ENCODE measurements at places on chromosomes 6 and 20.

GRCh38 chr6:122845464-122845863 is 56.4 kb downstream of the SMPDL3A start:
- no peak for DNase-seq
- H3K27me3 ChIP-seq = no peaks in the 10 kb centered on the region
- no peaks in the 10 kb centered on the region for H3K4me1 ChIP-seq
- no peak overlapping the region for H3K4me3 ChIP-seq

- H3K27me3 ChIP-seq = no peaks in the 10 kb centered on the region
- H3K36me3 ChIP-seq = peaks cover 33% of the 10 kb centered on the region
- no peaks in the 10 kb centered on the region for H3K4me1 ChIP-seq
- no peak for DNase-seq
- H3K4me3 ChIP-seq = no peak overlapping the region
- H3K27ac ChIP-seq = no peak overlapping the region
Measured at GRCh38 chr6:32070814-32071543, 32.8 kb downstream of the CYP21A2 start.

DNA sequence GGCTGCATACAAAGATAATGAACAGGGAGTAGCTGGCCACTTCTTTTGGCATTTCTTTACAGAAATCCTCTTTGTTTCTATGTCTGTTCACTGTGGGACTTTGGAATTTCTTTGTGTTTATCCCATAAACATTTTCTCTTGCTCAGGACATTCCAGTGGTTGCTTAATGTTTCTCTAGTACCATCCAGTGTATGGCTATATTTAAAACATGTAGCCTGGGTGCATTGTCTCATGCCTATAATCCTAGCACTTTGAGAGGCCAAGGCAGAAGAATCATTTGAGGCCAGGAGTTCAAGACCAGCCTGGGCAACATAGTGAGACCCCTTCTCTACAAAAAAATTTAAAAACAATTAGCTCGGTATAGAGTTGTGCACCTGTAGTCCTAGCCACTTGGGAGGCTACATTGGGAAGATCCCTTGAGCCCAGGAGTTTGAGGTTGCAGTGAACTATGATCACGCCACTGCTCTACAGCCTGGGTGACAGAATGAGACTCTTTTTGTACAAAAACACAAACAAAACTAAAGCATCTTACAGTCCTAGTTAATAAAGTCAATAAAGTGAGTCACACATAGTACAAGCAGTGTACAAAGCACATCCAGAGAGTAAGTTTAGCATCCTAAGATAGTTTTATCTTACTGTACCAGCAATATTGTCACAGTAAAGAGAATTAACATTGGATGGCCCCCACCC is 63.3 kb downstream of the ZFAND3 start:
- no peak for DNase-seq
- H3K27me3 ChIP-seq = no peaks in the 10 kb centered on the region
- H3K27ac ChIP-seq = no peak overlapping the region
- peaks cover 31% of the 10 kb centered on the region for H3K4me1 ChIP-seq
- H3K36me3 ChIP-seq = no peaks in the 10 kb centered on the region

DNA sequence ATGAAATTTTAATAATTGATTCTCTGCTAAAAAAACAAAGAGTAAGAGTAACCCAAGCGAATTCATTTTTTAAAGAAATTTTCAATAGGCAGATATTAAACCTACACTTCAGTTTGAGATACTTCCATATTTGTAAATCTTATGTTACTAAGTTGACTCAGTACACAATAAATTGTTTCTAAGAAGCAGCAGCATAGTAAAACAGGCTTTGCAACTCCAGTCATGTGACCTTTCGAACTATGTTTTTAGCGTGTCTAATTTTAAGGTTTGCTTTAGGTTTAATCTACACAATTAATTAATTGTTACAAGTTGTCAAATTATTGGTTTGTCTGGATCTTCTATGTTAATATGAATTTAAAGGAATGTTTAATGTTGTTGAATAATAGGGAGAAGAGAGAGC is 708.9 kb upstream of the CITED2 start:
- no peaks in the 10 kb centered on the region for H3K27me3 ChIP-seq
- H3K4me1 ChIP-seq = peaks cover 16% of the 10 kb centered on the region
- H3K36me3 ChIP-seq = no peaks in the 10 kb centered on the region
- H3K27ac ChIP-seq = no peak overlapping the region
- no peak for DNase-seq
- H3K4me3 ChIP-seq = no peak overlapping the region

- no peak overlapping the region for H3K27ac ChIP-seq
- DNase-seq = no peak
- no peaks in the 10 kb centered on the region for H3K27me3 ChIP-seq
- no peak overlapping the region for H3K4me3 ChIP-seq
- H3K4me1 ChIP-seq = no peaks in the 10 kb centered on the region
Measured at GRCh38 chr6:125310994-125311649, 9.4 kb upstream of the HDDC2 start.

- H3K27me3 ChIP-seq = no peaks in the 10 kb centered on the region
- DNase-seq = peak; percentile 38
- no peak overlapping the region for H3K4me3 ChIP-seq
- peaks cover 35% of the 10 kb centered on the region for H3K4me1 ChIP-seq
- no peak overlapping the region for H3K27ac ChIP-seq
Measured at GRCh38 chr6:36978421-36979346, 7.3 kb downstream of the MTCH1 start.

- no peaks in the 10 kb centered on the region for H3K36me3 ChIP-seq
- peaks cover 30% of the 10 kb centered on the region for H3K4me1 ChIP-seq
- peak; percentile 76 for DNase-seq
- no peaks in the 10 kb centered on the region for H3K27me3 ChIP-seq
- H3K27ac ChIP-seq = peak overlapping the region; percentile 24
Measured at GRCh38 chr6:158031381-158032353, 50.0 kb downstream of the SYNJ2 start.

- no peak overlapping the region for H3K4me3 ChIP-seq
- H3K27me3 ChIP-seq = no peaks in the 10 kb centered on the region
- no peaks in the 10 kb centered on the region for H3K36me3 ChIP-seq
- H3K4me1 ChIP-seq = no peaks in the 10 kb centered on the region
Measured at GRCh38 chr20:24737212-24737850, 211.7 kb upstream of the CST7 start.

DNA sequence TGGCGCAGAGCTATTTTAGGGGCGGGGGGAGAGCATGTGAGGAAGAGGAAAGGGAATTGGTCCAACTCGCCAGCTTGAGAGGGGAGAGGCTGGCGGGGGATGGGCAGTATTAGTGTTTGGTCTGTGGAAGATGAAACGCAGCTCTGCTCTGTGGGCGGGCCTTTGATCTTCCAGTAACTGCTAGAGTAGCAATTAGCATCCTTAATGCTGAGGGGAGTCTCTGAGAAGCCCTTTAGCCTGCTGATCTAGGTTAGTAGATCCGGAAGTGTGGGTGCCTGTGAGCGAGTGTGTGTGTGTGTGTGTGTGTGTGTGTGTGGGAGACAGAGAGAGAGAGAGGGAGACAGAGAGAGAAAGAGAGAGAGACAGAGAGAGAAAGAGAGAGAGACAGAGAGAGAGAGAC is 117.2 kb upstream of the BACH2 start:
- no peaks in the 10 kb centered on the region for H3K36me3 ChIP-seq
- H3K4me3 ChIP-seq = peak overlapping the region; percentile 10
- H3K4me1 ChIP-seq = no peaks in the 10 kb centered on the region
- H3K27ac ChIP-seq = no peak overlapping the region
- DNase-seq = no peak

GRCh38 chr6:33147807-33148666 is 44.2 kb downstream of the COL11A2 start:
- no peak for DNase-seq
- H3K36me3 ChIP-seq = no peaks in the 10 kb centered on the region
- H3K27me3 ChIP-seq = peaks cover 15% of the 10 kb centered on the region
- no peak overlapping the region for H3K27ac ChIP-seq
- no peak overlapping the region for H3K4me3 ChIP-seq

Measured in upper lobe of right lung (tissue), 1 donor.